ENCODE measurements at places on chromosomes 4 and X.
A peak's percentile ranks its signal among the peaks of the same experiment; 100 is the strongest.

- no peak for DNase-seq
Measured at GRCh38 chr4:1404573-1405253, 1.5 kb downstream of the NKX1-1 start.

DNA sequence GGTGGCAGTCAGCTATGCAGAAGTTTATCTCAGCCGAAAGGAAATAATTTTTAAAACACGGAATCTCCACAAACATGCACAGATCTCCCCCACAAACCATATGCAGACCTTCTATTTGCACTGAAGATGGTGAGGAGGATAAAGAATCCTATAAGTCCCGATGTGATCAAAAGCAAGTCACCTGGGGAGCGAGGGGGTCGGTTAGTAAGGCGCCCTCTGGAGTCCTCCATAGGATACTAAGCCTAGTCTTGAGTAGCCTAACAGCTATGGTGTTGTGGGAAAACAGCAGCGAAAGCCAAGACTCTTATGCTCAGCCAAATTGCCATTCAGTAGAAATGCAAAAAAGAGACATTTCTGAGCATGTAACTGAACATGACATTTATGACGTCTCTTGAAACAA lies 210.9 kb downstream of the FRMPD4 start:
- DNase-seq, result no peak

DNA sequence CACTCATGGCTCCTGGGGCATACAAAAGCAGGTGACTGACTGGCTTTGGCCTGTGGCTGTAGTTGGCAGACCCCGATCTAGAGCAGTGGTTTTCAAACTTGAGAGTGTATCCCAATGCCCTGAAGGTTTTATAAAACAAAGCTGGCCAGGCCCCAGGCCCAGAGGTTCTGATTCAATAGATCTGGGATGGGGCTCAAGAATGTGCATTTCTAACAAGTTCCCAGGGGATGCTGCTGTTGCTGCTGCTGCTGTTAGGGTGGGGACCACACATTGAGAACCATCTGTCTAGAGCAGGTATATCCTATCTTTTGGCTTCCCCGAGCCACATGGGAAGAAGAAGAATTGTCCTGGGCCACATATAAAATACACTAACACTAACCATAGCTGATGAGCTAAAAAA lies 7.3 kb downstream of the AIFM1 start:
- no peak for DNase-seq

- no peak for DNase-seq
Measured at GRCh38 chr4:176872461-176872860, 79.7 kb upstream of the VEGFC start.

DNA sequence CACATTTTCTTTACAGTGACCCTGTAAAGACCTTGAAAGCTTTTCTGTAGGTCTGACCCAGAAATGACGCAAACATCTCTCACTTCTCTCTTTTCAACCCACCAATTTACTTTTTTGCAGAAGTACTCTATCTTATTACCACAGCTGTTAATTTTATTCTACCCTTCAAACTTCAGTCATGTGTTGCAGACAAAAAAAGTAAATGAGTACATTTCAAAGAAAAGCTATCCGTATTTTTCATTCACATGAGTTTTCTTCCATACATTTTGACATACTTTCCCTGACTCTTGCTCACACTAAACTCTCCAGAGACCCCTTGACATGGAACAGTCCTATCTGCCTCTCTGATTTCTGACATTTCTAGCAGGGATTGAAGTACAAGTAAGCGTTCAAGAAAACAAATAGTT lies 51.7 kb downstream of the SLC7A11 start:
- DNase-seq, result no peak

GRCh38 chrX:18895189-18895951 lies 88.5 kb downstream of the PHKA2 start:
- DNase-seq, result peak; percentile 25

All from fibroblast of skin of abdomen (primary cell).